ENCODE measurements at places on chromosomes 13 and 19.

DNA sequence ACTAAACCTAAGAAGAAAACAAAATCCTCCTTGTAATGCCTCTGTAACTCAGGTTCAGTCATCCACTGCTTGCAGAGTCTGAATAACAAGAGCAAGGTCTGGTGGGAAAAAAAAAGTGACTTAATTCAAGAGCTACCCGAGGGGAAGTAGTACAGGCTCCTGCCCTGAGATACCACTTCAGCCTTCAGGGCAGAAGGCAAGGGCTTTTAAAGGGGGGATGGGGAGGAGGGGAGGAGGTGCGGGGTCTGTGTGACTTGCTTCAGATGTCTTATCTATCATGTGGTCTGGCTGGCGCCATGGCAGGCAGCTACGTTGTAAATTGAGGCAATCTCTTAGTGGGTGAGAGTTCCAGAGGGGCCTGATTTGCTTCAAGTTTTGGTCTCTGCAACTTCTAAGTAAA is 66.7 kb downstream of the LRRC63 start:
- DNase-seq, result no peak
- H3K27me3 ChIP-seq, result no peaks in the 10 kb centered on the region
- H3K4me1 ChIP-seq, result peaks cover 5% of the 10 kb centered on the region
- no peak overlapping the region for H3K4me3 ChIP-seq
- H3K36me3 ChIP-seq, result no peaks in the 10 kb centered on the region

- no peaks in the 10 kb centered on the region for H3K4me1 ChIP-seq
- no peaks in the 10 kb centered on the region for H3K27me3 ChIP-seq
Measured at GRCh38 chr19:21655540-21656126, 111.7 kb downstream of the ZNF100 start.

DNA sequence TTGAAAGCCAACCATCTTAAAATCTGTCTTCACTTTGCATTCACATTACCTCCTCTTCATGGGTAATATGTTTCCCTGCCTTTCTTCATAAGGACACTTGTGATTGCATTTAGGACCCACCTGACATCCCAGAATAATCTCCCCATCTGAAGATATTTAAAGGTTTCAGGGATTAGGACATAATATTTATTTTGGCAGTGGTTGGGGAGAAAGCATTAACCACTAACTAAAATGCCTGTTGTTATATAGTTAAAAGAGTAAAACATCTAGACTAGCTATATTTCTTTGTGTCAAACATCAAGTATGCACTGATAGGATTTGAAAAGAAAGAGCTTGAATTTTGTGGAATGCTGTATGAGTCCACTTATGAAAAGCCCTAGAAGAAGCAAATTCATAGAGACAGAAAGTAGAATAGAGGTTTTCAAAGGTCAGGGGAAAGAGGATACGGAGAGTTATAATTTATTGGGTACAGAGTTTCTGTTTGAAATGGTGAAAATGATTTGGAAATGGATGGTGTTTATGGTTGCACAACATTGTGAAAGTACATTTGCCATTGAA is 457.7 kb upstream of the SPRY2 start:
- no peaks in the 10 kb centered on the region for H3K36me3 ChIP-seq
- no peaks in the 10 kb centered on the region for H3K4me1 ChIP-seq
- no peak overlapping the region for H3K27ac ChIP-seq
- DNase-seq, result no peak
- no peaks in the 10 kb centered on the region for H3K27me3 ChIP-seq

GRCh38 chr13:34257966-34258365 is 440.0 kb downstream of the RFC3 start:
- no peak overlapping the region for H3K27ac ChIP-seq
- no peaks in the 10 kb centered on the region for H3K36me3 ChIP-seq
- H3K27me3 ChIP-seq, result no peaks in the 10 kb centered on the region
- H3K4me1 ChIP-seq, result no peaks in the 10 kb centered on the region

DNA sequence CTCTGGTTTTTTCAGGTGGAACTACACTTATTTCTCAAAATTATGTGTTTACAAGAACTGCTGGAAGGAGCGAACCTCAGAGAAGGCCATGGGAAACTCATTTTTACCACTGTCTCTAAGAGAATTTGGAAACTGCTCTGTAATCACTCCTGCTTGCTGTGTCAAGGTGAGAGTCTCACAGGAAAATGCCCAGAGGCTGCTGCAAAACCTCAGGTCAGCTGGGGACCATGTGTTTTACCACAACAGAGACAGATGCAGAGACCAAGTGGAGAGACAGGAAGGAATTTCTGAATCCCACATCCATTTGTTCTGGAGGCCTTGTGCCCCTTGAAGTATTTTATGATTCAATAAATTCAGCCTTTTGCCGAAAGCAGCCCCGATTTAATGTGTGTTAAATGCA is 743.8 kb upstream of the SLC10A2 start:
- H3K36me3 ChIP-seq, result no peaks in the 10 kb centered on the region
- H3K4me1 ChIP-seq, result no peaks in the 10 kb centered on the region
- no peak for DNase-seq
- H3K27me3 ChIP-seq, result no peaks in the 10 kb centered on the region

GRCh38 chr19:7866399-7867091 is 7.6 kb downstream of the PRR36 start:
- no peaks in the 10 kb centered on the region for H3K36me3 ChIP-seq
- no peak overlapping the region for H3K4me3 ChIP-seq
- DNase-seq, result no peak

DNA sequence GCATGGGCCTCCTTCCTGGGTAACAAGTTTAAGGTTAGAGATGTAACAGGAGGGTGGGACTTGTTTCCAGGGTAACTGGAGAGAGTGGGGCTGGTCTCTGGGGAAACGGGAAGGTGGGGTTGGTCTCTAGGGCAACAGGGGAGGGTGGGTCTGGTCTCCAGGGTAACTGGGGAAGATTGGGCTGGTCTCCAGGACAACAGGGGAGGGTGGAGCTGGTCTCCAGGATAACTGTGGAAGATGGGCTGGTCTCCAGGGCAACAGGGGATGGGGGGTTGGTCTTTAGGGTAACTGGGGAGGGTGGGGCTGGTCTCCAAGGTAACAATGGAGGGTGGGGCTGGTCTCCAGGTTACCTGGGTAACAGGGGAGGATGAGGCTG is 36.5 kb downstream of the SPTBN4 start:
- no peaks in the 10 kb centered on the region for H3K36me3 ChIP-seq
- peaks cover 15% of the 10 kb centered on the region for H3K27me3 ChIP-seq
- no peak overlapping the region for H3K27ac ChIP-seq
- no peak for DNase-seq

DNA sequence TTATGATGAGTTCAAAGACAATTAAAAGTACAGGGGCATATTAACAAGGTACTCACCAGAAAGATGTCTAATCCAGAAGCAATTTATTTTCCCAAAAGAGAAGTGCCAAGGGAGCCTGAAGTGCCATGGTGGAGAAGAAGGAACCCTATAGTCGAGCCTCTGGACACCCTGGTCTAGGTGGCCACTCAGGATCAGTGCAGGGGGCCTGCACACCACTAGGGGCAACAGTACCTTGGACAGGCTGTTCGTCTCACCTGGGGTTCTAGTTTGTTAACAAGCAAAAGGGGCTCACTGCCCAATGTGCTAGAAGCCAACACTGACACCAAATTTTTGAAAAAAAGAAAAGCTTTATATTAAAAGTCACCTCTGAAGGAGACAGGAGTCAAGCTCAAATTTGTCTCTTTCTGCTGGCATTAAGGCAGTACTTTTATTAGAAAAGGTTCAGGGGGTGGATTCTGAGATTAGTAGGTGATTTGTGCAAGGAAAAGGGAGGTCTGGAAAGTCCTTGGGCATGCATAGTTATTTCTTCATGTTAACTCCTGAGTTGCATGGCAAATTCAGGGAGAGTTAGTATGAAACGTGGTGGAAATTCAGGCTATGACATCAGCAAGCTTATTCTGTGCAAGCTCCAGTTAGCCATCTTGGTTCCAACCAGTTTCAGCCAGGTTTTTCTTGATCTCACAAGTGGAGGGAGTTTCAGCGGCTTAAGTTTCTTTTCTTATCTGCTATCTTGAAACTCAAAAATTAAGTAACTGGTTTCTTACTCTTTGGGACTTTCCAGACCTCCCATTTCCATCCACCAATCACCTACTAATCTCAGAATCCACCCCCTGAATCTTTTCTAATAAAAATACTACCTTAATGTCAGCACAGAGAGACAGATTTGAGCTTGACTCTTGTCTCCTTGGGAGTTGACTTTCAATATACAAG is 884 bp upstream of the CBY2 start:
- no peaks in the 10 kb centered on the region for H3K36me3 ChIP-seq
- H3K4me1 ChIP-seq, result no peaks in the 10 kb centered on the region
- H3K27ac ChIP-seq, result no peak overlapping the region
- H3K27me3 ChIP-seq, result no peaks in the 10 kb centered on the region

DNA sequence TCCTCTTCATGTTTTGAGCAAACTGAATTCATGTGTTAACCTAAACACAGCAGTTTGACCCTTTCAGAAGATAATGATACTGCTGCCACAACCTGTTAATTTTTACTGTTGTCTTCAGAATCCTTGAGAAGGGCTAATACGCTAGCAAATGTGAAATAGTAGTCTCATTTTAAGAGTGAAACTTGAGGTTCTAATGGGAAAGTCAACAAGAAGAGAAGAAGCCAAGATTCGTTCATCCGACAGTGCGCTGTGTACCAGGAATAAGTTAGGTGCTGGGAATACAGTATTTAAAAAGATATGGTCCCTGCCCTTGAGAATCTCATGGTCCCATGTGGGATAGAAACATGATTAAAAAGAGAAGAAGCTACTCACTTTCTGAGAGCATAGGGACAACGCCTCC is 134.4 kb downstream of the KL start:
- DNase-seq, result no peak
- H3K4me1 ChIP-seq, result no peaks in the 10 kb centered on the region
- H3K27ac ChIP-seq, result no peak overlapping the region

DNA sequence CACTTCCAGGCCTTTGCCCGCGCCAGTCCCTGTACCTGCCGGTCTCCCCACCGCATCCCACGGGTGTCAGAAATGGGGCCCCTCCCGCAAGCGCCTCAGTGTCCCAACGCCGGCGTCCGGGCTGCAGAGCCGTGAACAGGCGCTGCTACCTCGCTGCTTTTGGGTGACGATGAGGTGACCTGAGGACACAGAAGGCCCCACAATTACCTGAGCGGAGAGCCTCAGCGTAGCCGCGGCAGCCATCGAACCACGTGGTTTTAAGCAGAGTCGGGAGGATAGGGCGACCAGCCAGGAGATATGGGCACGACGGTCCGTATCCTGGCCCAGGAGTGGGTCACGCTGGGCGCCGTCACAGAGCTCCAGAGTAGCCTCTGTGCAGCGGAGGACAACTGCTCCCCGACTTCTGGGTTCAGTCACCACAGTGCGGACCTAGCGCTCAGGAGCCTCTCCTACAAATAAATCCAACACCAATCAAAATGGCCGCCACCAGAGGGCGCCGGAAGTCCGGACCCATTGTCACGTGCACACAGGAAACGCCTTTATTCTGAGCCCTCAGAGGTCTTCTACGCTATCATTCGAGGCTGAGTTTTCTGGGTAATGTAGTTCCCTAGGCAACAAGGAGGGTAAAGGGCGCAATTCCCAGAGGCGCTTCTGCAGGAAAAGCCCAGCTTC is at the start of gene ZNF814:
Gene ZNF814, minus strand, starts transcription at position 478 of the 672 bp plus-strand sequence. Its CDS starts 235 bp downstream, at position 243.
- peak within 1 kb of the TSS; percentile 72 for H3K27ac ChIP-seq
- peaks cover 9% of the 10 kb centered on the region for H3K36me3 ChIP-seq
- no peaks in the 10 kb centered on the region for H3K27me3 ChIP-seq
- DNase-seq, result peak; percentile 57
- peaks cover 7% of the 10 kb centered on the region for H3K4me1 ChIP-seq

- H3K27me3 ChIP-seq, result peaks cover 14% of the 10 kb centered on the region
- no peaks in the 10 kb centered on the region for H3K4me1 ChIP-seq
- no peaks in the 10 kb centered on the region for H3K36me3 ChIP-seq
- no peak overlapping the region for H3K27ac ChIP-seq
Measured at GRCh38 chr19:18649371-18650020, 12.7 kb downstream of the KLHL26 start.

DNA sequence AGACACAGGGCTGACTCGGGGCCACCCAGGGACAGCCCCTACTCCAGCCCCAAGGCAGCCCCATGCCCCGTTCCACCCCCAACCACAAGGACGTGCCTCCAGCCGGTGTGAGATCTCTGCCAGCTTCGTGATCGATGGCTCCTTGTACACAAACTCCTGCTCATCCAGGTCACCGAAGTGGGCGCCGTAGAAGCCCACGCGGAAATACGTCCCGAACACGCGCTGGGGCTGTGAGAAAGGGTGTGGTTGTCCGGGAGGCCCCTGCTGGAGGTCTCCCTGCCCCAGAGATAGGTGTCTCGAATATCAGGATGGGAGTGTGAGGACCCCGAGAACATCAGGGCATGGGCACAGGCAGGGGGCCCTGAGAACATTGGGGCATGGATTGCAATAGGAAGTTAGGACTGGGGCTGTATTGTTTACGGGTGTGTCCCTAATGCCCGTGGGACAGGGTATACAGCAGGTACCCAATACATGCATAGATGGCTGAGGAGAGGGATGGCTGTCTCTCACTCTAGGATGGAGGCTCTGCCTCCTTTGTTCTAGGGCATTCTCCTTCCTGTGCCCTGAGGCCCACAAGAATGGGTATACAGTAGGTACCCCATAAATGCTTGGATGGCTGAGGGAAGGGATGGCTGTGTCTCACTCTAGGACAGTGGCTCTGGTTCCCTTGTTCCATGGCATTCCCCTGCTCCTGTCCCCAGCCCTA is 5.3 kb upstream of the KANK2 start:
- peak overlapping the region; percentile 43 for H3K27ac ChIP-seq
- no peaks in the 10 kb centered on the region for H3K36me3 ChIP-seq
- DNase-seq, result no peak
- H3K27me3 ChIP-seq, result no peaks in the 10 kb centered on the region
- peaks cover 3% of the 10 kb centered on the region for H3K4me1 ChIP-seq
- no peak overlapping the region for H3K4me3 ChIP-seq

DNA sequence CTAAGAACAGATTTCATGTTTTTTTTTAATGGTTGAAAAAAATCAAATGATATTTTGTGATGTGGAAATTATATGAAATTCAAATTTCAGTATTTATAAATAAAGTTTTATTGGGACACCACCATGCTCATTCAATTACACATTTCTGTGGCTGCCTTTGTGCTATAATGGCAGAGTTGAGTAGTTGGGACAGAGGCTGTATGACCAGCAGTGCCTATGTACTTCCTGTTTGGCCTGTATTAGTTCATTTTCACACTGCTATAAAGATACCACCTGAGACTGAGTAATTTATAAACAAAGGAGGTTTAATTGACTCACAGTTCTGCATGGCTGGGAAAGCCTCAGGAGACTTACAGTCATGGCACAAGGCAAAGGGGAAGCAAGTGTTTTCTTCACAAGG is 33.6 kb downstream of the AKAP11 start:
- H3K36me3 ChIP-seq, result peaks cover 30% of the 10 kb centered on the region
- no peak overlapping the region for H3K27ac ChIP-seq
- no peak for DNase-seq
- H3K4me1 ChIP-seq, result no peaks in the 10 kb centered on the region
- no peak overlapping the region for H3K4me3 ChIP-seq

DNA sequence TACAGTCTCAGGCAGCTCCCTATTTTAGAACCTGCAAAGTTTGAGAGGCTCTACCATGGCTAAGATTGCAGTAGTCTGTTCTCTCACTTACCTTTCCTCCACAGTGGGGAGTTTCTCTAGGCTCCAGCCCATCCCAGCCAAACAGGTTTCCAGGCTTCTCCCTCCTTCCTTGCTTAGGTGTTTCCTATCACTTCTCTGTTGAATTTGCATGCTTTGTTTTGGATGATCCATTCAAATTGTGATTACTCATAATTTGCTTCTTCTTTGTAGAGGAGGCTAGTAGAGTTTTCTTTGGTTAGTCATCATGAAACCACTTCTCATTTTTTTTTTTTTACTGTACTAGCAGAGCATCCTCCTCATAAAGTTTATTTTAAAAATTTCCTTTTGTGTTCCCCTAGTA is 1242.2 kb upstream of the MIR17HG start:
- no peak for DNase-seq
- H3K4me1 ChIP-seq, result no peaks in the 10 kb centered on the region
- H3K4me3 ChIP-seq, result no peak overlapping the region
- no peaks in the 10 kb centered on the region for H3K27me3 ChIP-seq
- H3K36me3 ChIP-seq, result no peaks in the 10 kb centered on the region

- no peak overlapping the region for H3K4me3 ChIP-seq
- no peak for DNase-seq
- no peak overlapping the region for H3K27ac ChIP-seq
- H3K27me3 ChIP-seq, result no peaks in the 10 kb centered on the region
- H3K4me1 ChIP-seq, result no peaks in the 10 kb centered on the region
Measured at GRCh38 chr13:23086968-23087623, 93.7 kb upstream of the SGCG start.

All from thymus (tissue), 14 donors.